Glutamatergic neuron (in vitro differentiated cells): ENCODE measurements at places on chromosomes 4 and X. TPM values are rescaled to one million over a fixed set of nuclear protein-coding genes. Genes with fewer than 3 reads are reported as not detected.

DNA sequence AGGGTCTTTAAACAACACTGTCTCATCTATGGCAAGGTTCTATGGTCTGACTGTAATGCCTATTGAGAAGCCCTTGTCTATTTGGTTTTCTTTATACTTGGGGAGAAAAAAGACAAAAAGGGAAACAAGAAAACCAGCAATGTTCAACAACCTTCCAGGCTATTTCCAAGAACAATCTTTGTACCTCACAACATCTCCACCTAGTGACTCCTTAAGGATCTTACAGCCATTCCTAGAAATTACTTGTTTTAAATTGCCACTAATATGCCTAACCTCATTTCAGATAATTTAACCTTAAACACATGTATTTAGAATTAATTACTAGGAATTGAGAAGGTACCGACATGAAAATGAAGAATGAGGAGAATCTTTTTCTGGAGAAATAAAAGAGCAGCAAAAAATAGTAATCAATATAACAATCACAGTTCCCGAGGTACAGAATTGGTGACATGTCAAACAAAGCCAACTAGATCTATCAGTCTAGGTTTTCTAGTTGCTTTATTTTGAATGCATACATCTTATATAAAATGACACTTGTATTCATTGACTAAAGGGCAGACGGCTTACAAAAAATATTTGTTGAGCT, 1.6 kb upstream of the RBM46 start:
- peaks cover 1% of the 10 kb centered on the region for H3K27me3 ChIP-seq
- no peaks in the 10 kb centered on the region for H3K36me3 ChIP-seq
- no peak overlapping the region for H3K27ac ChIP-seq
- no peak overlapping the region for H3K4me3 ChIP-seq
- no peak for DNase-seq

DNA sequence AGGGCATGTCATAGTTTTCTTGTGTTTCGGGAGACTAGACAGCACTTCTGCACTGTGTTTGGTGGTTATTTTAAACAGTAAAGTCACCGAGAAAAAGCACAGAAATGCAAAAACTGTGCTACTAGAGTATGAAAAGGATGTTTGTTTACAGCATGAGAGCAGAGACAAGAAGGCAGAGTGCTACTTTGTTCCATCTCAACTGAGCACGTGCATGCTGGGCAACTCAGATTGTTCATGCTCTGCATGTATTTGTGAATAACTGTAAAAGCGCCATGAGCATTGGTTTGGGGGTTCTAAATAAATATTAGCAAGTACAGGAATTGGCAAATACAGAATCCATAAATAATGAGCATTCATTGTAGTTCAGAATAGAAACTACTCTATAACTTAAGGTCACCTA, 7.4 kb downstream of the EVC start:
- no peaks in the 10 kb centered on the region for H3K4me1 ChIP-seq
- no peak overlapping the region for H3K27ac ChIP-seq
- no peak overlapping the region for H3K4me3 ChIP-seq
- H3K36me3 ChIP-seq: peaks cover 7% of the 10 kb centered on the region

GRCh38 chr4:13992041-13992440, 364.5 kb upstream of the BOD1L1 start:
- no peaks in the 10 kb centered on the region for H3K36me3 ChIP-seq
- H3K27ac ChIP-seq: no peak overlapping the region
- DNase-seq: no peak
- H3K4me1 ChIP-seq: peaks cover 13% of the 10 kb centered on the region
- H3K27me3 ChIP-seq: no peaks in the 10 kb centered on the region

DNA sequence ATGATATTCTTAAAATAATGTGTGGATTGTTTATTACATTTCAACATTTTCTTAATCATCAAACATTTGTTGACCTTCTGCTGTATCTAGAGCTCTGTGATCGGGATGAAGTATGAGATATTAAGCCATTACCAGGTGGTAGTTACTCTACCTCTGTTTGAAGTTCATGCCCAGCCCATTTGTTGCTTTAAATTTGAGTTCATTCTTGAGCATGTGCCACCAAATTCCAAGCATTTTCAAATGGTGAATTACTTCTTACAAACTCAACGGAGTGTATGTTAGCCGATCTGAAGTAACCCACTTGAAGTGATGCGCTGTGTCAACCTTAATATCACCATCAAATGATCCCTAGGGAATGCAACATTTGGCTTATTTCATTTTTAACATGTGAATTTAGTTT, 7.3 kb upstream of the DTHD1 start:
- DNase-seq: no peak
- H3K4me3 ChIP-seq: no peak overlapping the region
- no peaks in the 10 kb centered on the region for H3K4me1 ChIP-seq
- peaks cover 5% of the 10 kb centered on the region for H3K27me3 ChIP-seq
- H3K27ac ChIP-seq: no peak overlapping the region
- no peaks in the 10 kb centered on the region for H3K36me3 ChIP-seq

Gene GNRHR
- total RNA-seq: not detected
